ENCODE measurements at places on chromosomes 3 and 15.

DNA sequence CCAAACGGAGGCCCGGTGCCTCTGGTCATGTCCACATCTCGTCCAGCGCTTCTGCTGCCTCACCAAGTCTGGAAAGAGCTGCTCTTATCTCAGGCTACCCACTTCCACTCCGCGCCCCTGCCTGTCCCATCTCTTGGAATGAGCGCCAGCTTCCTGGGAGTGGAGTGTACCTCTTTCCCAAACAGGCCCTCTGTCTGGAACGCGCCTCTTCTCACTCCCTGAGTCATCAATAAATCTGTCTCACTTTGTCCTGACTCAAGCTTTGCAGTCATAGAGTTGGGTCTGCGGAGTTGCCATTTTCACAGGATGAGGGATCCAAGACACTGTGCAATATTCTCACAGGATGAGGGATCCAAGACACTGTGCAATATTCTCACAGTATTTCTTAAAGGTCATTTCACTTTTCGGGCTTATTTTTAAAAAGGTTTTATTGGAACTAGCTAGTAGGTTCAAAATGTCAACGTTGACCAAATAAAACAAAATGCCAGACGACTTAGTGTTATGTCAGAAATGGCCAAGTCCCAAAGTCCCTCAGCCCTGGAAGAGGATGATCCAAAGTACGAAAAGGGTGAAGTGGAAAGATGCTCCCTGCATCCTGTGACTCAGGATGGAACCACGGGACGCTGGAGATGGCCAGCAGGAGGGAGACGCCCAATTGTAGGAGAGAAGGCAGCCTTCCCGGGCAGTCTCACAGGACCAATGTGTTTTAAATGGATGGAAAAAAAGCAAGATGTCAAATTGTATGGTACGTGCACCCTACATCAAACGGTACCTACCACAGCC lies 81.1 kb downstream of the CHSY1 start:
- no peak for DNase-seq

GRCh38 chr3:186886202-186886981 lies 43.9 kb downstream of the ADIPOQ start:
- DNase-seq, result no peak

DNA sequence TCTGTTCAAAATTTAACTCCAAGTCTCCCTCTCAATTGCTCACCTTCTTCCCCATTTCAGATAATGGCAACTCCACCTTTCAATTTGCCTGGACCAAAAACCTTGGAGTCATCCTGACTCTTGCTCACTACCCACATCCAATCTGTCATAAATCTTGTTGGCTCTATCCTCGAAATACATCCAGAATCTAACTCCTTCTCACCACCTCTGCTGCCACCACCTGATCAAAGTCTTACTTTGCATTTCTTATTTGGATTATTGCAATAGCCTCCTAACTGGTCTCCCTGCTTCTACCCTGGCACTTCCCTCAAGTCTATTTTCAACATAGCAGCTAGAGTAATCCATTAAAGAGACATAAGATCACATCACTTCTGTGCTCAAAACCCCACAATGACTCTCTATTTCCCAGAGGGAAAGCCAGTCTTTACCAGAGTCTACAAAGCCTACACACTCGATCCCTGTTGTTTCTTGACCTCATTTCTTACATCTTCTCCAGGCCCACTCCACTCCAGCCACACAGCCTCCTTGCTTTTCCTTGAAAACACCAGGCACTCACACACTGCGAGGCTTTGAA lies 86.6 kb downstream of the GPR156 start:
- DNase-seq, result no peak

DNA sequence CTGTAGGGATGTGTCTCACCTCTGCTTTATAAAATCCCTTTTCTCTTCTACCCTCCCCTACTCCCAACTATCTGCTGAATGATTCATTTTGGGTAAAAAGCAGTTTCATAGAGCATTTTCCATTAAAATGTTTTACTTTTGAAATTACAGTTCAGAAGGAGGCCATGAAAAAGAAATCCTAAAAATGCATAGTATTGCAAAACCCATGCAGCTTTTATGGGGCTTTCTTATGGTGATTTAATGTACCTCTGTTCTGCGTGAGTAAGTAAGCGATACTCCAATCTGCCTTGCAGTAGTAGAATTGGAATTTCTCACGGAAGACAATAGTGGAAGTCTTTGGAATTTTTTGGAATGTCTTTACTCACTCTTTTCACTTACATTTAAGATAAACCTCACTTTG lies 111.9 kb downstream of the ARPP21 start:
- no peak for DNase-seq

DNA sequence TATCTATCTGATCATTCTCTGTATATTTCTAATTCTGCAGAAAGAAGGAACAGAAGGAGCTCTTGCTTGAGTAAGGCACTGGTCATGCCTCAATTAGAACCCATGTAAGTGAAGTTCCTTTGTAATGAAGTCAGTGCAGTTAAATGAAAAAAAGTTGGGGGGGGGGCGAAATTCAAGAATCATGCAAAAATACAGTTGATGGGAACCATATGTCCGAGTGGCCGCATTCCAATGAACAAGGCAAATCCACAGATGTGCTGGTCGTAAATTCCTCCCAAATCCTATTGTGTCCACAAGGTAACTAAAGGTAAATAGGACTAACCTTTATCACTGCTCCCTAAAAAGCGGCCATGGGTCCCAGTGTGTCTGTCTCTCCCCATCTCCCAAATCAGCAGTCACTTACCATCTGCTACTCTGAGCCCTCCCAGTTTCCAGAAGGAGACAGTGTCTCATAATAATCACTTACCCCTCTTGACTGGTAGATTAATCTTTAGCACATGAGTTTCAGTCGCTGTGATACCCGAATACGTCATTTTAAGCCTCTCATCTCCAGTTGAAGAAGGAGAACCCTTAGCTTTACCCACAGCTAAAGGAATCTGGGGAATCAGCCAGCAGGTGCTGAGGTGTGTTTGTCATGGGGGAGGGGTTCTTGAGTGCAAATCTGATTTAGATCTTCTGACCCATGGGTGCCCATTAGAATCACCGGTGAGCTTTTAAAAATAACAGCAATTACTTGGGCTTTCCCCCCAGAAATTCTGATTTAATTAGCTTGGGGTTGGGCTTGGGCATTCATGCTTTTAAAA lies 56.3 kb upstream of the EPHB3 start:
- DNase-seq, result no peak

DNA sequence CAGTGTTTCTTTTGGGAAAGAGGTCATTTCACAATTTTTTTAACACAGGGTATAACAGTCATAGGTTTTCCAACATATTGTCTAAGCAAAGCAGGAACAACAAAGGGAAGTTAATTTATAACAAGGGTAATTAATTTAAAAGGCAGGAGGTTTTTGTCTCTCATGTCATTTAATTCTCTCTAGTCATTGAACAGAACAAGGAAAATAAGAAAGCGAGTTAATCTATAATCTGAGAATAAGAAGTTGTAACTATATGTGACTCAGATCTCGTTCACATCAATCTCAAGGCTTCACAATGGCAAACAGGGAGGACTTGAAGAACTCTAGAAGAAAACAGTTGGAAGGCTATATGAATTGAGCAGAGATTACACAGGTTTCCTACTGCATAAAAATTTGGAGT lies 579.8 kb upstream of the CCDC54 start:
- DNase-seq, result no peak

- no peak for DNase-seq
These were observed 25.5 kb downstream of the PLCL2 start for GRCh38 chr3:16910207-16910606.

DNA sequence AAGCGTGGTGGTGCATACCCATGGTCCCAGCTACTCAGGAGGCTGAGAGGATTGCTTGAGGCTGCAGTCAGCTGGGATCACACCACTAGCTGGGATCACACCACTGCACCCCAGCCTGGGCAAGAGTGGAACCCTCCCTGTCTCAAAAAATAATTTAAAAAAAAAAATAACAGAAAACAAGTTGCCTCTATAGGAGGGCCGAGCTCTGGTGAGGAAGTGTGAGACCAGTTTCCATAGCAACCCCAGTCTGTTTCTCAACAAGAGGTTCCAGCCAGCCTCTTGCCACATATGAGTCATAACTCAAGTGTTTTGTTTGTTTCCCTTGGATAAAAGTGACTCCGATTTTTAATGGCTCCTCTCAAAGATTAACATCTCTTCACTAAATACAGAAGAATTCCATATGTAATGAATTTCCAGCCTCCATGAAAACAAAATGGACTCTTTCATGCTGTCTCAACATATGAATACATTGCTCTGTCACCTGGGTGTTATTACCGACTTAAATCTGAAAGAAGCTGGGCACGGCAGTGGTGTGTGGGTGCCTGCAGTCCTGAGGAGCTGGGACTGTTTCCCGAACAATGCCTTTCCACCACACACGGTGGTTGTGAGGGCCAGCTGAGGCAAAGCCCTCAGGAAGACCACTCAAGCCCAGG lies 19.7 kb downstream of the TMEM43 start:
- peak; percentile 53 for DNase-seq

GRCh38 chr3:64977308-64978100 lies 289.7 kb upstream of the ADAMTS9 start:
- no peak for DNase-seq

- DNase-seq, result no peak
These were observed 172.1 kb downstream of the TBC1D2B start for GRCh38 chr15:77905301-77905920.

GRCh38 chr3:131728898-131729642 lies 226.3 kb upstream of the MRPL3 start:
- DNase-seq, result no peak

- no peak for DNase-seq
These were observed 5.9 kb downstream of the MEIS2 start for GRCh38 chr15:37094333-37094914.

DNA sequence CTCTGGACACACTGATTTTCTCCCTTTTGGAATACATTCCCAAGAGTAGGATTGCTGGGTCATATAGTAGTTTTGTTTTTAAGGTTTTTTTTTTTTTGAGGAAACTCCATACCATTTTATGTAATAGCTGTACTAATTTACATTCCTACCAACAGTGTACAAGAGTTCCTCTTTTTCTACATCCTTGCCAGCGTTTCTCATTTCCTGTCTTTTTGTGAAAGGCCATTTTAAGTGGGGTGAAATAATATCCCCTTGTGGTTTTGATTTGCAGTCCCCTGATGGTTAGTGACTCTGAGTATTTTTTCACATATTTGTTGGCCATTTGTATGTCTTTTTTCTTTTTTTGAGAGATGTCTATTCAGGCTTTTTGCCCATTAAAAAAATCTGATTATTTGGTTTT lies 1205.5 kb downstream of the ROBO1 start:
- DNase-seq, result no peak

GRCh38 chr15:36498916-36499315 lies 80.5 kb upstream of the CDIN1 start:
- no peak for DNase-seq

DNA sequence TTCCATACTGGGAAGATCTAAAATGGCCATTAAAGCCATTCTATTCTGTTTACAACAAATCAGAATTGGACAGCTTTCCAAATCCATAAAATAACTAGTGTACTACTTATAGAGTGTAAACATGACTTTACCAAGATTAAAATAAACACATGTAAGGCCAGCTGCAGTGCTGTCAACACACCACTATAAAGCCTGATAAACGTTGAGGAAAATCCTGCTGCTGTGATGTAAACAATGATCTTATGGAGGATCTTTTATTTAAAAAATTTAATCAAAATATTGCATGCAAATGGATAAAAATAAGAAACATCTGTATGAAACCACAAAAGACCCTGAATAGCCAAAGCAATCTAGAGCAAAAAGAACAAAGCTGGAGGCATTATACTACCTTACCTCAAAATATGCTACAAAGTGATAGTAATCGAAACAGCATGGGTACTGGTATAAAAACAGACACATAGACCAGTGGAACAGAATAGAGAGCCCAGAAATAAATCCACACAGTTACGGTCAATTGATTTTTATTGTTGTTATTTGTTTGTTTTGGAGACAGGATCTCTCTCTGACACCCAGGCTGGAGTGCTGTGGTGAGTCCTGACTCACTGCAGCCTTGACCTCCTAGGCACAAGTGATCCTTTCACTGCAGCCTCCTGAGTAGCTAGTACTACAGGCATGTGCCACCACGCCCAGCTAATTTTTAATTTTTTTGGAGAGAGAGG lies 428.8 kb upstream of the C2CD4B start:
- no peak for DNase-seq

DNA sequence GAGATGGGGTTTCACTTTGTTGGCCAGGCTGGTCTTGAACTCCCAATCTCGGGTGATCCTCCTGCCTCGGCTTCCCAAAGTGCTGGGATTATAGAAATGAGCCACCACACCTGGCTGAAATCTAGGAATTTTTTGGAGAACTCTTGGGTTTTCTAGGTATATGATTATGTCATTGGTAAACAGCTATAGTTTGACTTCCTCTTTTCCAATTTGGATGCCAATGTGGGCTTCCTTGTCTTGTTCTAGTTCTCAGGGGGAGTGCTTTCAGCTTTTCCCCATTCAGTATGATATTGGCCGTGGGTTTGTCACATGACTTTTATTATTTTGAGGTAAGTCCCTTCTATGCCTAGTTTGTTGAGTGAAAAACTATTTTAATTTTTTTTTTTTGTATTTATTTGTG lies 17.9 kb downstream of the KCNMB3 start:
- no peak for DNase-seq

DNA sequence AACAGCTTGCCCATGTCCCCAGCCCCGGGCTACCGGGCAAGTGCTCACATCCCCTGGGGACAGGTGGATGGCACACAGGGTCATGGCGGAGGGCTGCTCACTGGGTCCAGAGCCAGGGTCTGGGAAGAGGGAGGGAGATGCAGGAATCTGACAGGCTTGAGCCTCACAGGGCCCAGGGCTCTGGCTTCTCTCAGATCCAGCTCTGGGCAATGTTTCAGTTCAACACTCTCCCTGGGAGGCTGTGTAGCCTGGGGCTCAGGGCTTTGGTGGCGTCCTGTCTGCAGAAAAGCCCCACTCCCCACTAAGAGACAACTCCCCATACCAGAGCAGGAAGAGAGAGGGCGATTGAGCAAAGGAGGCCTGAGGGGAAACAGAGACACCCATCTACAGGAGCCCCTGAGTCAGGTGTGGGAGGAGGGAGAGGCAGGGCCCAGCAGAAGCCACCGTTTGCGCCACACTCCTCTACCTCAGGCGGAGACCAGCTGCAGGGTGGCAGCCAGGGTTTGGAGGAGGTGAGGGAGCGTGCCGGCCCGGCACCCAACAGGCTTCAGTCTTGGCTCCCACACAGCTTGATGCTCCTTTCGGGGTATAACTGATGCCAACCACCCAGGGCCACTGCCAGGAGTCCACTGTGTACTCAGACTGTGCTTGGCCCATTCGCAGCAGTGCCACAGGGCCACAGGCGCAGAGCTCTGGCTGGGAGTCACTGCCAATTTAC lies 16.8 kb upstream of the SRP14 start:
- no peak for DNase-seq

DNA sequence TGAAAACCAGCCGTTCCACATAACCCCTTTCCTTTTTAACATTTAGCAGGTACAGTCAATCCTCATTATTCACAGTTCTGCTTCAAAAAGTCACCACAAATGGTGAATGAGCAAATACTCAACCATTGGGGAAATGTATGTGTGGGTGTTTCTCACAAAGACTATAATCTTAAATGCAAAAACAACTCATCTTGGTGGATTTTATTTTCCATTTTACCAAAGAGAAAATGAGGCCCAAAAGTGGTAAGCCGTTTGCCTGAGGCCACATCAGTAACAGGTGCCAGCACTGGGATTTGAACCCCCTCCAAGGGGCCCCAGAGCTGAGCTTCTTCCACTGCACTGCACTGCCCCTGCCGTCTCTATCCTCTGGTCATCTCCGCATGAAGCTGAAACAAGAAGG lies 208.8 kb downstream of the OSBPL10 start:
- DNase-seq, result no peak
